ENCODE measurements at places on chromosomes 2 and 18. TPM values are rescaled to one million over a fixed set of nuclear protein-coding genes. Genes with fewer than 3 reads are reported as not detected.

DNA sequence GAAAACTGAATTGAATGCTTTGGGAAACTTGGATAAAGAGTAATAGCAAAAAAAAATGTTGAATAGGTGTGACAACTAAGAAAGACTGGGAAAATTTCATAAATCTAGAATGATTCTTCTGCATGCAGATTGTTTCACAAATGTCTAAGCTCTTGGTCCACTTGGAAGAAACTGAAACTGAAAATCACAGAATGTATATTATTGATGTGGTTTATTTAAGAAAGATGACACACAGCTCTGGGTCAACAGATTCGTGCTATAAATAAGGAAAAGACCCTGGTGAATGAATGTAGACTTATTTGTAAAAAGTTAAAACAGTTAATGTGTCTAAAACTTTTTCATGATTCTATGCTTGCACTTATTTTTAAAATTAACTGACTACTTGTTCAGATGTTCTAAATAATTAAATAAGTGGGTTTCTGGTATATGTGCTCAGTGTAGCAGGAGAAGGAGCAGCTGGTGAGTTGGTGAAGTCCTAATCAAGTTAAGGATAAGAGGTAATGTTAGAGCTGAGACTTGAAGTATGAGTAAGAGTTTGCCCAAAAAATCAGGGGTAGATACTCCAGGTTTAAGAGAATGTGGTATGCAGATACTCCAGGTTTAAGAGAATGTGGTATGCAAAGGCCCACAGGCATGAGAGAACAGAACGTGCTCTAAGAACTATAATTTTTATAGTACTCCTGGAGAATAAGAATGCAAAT lies 24.5 kb downstream of the UGP2 start:
- no peak for DNase-seq

FRZB gene
- total RNA-seq: not detected

DNA sequence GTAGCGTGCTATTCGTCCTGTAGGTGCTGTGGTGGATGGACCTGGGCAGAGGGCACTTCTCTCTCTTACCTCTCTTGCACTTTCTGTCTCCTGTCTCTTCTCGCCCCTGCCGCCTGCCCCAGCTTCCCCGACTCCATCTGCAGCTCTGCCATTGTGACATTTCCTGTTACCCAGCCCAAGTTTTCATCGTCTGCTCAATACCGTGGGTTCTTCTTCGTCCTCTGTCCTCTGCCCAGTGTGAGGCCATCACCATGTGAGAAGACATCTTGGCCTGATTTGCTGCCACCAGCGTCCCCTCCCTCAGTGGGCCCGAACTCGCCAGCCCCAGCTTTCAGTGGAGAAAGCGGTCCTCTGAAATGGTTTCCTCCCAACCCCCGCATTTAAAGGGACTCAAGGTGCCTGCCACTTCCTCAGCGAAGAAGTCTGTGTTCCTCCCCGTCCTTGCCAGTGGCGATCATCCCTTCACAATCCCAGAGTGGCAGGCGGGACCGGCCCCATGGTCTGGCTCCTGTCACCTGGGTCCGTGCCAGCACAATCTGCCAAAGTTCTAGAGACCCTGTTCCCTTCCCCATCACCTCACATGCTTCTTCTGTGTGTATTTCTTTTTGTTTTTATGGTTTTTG lies 18.0 kb downstream of the TGOLN2 start:
- no peak for DNase-seq

- no peak for DNase-seq
Measured at GRCh38 chr2:148981324-148981723, 57.2 kb upstream of the LYPD6B start.

SERPINB8 gene
- total RNA-seq: 6.7 TPM

DNA sequence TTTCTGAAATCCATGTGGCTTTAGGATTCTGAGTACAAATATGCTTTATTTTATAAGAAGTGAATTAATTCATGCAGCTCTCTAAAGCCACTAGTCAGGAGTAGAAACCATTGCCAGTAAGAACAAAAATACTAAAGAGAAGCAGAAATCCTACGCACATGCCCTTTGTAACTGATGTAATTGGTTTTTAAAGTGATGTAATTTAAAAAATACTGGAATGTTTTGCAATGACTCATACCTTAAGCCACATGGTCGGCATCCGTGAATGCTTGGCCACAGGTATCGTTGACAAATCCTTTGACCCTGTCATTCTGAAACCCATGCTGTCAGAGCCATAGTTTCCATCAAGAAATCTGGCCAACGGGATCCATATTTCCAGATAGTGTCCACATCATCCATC lies 213.3 kb downstream of the ACKR3 start:
- DNase-seq: no peak

- DNase-seq: no peak
Measured at GRCh38 chr18:5842653-5843052, 52.7 kb downstream of the TMEM200C start.

COLEC11 gene
- not detected for total RNA-seq

VWA3B gene
- total RNA-seq: not detected

GRCh38 chr18:79770826-79771225 lies 26.9 kb upstream of the KCNG2 start:
- DNase-seq: no peak

AQP12B gene
- total RNA-seq: not detected

- DNase-seq: no peak
Measured at GRCh38 chr2:100560216-100560830, 2.5 kb upstream of the PDCL3 start.

Data from T-helper 17 cell (primary cell).